ENCODE measurements at places on chromosomes 12 and 14.
A peak's percentile ranks its signal among the peaks of the same experiment; 100 is the strongest.

DNA sequence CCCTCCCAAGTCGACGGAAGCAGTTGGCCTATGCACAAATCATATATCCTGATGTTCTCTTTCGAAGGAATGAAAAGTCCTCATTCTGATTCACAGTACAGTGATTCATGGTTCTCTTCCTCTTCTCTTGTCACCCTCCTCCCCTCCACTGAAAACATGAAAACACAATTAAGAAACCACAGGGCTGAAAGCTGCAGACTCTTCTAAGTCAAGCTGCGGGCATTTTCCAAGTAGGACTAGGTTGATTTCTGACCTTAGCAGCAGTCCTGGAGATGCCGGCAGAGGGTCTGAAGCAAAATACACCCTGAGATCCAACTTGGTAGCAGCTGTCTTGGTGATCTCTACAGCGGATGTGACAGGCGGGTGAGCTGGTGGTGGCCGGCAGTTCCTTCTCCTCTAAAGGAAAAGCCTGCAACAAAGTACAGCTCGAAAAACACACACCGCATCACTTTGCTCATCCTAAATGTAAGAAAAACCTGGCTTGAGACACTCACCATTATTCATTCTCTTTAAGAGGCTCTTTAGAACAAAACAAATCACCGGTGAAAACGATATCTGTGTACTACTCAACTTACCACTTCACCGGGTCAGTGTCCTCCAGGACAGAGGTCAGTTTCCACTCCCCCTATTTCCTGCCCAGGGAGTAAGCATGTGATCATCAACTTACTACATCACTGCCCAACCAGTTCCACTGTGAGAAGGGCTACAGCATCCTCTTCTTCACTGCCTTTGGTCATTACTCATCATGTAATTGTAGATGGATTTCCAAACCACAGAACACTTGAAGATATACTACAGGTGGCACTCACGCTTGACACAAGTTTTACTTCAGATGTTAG lies 6.0 kb downstream of the TMCC3 start:
- DNase-seq: peak; percentile 55

DNA sequence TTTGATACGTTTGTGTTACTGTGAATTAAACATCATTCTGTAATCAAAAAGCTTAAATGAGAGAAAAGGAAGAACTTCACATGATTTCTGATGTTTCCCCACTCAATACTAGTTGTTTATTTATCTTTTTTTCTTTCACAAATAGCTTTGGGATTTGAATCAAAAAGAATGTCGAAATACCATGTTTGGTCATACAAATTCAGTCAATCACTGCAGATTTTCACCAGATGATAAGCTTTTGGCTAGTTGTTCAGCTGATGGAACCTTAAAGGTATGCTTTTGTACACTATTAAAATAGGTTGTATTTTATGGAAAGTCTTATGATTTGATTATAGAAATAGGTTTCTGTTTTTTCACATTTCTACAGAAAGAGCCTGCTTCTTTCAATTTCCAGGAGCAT lies 41.5 kb downstream of the APAF1 start:
- no peak for DNase-seq

DNA sequence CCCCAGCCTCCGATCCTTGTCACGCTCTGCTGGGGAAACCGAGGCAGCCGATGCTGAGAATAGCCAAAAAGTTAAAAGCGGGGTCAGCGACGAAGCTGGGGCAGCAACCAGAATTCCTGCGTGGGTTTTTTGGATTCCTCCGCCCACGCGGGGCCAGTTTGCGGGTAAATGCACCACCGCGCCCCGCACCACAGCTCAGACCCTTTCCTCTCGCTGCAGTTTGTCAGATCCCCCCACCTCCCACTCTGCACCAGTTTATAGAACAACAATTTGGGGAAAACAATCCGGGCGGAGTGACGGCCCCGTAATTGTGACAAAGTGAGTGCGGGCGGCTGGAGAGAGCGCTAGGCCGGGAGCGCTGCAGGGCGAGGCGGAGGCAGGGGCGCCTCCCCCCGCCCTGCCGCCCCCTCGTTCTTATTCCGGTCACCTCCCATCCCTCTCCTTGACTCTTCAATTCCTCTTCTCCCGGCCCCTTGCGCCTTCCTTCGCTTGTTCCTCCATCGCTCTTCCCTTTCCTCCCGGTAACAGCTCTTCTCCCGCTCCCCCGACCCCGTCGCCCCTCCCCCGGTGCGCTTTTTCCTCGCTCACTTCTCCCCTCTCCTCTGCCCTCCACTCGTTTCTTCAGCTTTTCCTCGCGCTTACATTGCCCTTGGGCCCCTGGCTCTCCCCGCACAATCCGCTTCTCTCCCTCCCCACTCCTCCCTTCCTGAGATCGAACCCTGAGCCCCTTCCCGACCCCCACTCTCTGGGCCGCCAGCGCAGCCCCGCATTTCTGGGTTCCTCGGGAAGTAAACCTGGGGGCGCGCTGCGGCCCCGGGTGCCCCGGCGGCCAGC lies 646 bp upstream of the DNAJC22 start:
- no peak for DNase-seq

DNA sequence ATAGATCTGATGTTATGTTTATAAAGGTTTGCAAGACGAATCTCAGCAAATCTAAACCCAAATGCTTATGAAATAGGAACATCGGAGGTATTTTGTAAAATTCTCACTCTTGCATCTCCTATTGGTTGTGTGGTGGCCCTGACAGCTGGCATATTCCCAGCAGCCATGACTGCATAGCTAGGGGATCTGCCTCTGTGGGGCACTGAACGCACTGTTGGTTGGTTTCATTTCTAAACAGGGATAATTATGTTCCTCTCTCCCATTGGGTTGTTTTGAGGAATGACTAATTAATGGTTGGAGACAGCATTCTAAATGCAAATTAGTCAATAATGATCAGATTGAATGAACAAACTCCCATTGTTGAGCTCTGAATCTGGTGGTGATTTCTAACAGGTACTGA lies 2.7 kb upstream of the BEST3 start:
- no peak for DNase-seq

DNA sequence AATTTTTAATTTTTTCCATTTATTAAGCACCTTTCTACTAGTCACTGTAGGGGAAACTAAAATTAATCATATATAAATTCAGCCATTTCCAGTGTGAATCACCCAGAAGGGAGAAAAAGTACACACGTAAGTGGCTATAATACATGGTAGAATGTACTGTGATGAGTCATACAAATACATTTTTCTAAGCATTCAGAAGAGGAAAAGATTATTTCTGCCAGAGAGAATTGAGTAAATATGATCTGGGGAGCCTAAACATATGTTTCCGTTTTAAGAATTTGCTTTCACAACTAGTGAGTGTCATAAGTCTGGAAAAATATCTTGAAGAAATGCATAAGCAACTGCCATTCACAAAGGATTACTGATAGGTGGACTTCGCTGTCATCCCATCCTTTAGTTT lies 102.8 kb downstream of the TGFB3 start:
- DNase-seq: no peak

DNA sequence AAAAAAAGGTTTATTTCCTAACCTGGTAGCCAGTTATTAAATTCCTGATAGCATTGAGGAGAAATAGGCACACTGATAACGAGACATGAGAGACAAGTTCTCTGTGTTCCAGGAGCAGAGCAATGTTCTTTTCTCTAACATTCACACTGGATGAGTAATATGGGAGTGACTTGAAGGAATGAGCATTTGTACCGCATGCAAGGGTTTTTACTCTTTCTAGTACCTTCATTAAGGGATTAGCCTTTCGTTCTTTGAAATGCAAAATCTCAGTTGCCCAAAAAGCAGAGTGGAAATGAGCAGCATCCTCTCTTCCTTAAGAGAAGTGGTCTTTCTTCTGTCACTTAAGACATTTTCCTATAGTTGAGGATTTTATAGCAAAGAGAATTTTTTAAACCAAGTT lies 54.7 kb downstream of the FGD4 start:
- DNase-seq: no peak

DNA sequence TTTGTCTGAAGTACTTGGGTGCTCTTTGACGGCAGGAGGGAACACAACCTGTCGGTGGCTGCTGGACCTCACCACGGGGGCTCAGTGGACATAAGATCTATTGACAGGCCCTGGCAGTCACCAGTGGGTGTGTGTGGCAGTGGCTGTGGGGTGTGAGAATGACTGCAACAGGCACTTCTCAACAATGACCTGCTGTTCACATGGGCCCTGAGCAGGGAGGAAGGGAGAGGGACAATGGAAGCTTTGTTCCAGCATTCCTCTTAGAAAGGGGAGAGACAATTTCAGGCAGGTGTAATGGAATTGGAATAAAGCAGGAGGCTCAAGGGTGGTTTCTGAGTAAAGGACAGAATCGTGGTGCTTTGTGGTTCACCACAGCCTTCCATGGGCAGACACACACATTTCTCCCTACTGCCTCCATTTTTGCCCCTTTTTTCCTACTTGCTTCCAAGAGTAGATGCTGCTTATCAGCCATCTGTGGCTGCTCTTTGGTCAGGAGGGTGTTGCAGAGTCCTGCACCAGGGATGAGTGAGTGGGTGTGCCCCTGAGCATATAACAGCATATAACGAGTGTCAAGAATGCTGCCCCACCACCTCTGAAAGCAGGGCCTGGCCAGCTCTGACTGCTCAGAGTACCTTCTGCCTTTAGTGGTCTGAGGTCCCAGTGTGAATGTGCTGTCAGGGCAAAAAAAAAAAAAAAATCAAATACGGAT lies 267.7 kb downstream of the RASSF9 start:
- DNase-seq: no peak

GRCh38 chr12:109793826-109794501 lies 39.2 kb downstream of the TRPV4 start:
- DNase-seq: no peak

DNA sequence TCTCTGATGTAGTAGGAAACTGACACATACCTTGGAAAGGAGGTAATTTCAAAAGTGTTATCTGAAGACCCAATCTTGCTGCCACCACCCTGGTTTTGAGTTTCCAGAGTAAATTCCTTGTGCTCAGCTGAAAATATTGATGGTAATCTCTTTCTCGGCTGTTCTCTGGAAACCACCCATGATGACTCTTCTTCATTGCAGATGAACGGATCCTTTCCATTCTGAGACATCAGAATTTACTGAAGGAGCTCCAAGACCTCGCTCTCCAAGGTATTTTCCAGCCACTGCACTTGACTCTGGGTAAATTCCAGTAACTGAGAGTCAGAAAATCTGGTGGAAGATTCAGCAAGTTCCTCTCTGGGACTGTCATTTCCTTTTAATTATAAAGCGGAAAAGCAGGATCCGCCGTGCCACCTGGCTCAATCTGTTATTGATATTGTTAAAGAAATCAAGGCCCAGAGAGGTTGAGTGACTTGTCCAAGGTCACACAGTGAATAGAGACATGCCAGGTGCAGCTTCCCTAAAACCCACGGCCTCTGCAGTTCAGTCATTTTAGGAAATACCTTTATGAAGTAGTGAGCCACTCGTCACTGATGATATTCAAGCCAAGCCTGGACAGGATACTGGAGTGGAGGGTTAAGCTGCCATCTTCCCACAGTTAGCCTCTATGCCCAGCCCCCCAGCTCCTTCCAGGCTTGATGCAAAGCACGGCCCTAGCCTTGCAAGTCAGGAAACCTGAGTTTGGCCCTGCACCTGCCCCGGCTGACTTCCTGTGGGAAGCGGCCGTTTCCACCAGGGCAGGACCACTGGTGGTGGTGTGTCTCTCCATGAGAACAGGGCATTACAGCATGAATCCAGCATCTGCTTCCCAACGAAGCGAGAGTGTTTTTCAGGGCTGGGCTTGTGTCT lies 4.7 kb downstream of the CHGA start:
- DNase-seq: no peak

DNA sequence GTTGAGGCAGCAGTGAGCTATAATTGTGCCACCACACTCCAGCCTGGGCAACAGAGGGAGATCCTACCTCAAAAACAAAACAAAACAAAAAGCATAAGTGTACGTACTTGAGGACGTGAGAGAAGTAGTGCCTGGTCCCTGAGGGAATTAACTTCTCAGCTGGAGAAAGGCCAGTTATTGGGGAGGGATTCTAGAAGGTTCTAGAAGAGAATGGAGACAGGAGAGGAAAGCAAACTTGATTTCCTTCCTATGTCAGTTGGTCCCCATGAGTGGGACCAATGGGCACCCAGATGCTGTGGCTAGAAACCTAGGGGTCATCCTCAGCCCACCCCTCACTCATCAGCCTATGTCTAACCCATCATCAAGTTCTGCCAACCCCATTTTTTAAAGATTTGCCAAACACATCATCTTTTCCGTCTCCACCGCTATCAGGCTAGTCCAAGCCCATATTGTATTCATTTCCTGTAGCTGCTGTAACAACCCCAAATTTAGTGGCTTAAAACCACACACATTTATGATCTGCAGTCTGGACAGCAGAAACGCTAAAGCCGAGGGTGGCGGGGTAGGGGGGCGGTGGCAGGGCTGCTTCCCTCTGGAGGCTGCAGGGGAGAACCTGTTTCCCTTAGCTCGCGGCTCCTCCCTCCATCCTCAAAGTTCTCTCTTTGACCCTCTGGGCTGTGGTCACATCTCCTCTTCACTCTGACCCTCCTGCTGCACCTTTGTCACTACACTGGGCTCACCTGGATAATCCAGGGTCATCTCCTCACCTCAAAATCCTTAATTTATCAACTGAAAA lies 7.2 kb upstream of the RBM19 start:
- no peak for DNase-seq

GRCh38 chr12:121184425-121184824 lies 25.5 kb upstream of the P2RX4 start:
- DNase-seq: no peak

GRCh38 chr12:108338915-108339657 lies at the start of gene CMKLR1:
Gene CMKLR1, minus strand, starts transcription at chr12:108339311. Its CDS starts 45,720 bp downstream, at chr12:108293591.
- no peak for DNase-seq

DNA sequence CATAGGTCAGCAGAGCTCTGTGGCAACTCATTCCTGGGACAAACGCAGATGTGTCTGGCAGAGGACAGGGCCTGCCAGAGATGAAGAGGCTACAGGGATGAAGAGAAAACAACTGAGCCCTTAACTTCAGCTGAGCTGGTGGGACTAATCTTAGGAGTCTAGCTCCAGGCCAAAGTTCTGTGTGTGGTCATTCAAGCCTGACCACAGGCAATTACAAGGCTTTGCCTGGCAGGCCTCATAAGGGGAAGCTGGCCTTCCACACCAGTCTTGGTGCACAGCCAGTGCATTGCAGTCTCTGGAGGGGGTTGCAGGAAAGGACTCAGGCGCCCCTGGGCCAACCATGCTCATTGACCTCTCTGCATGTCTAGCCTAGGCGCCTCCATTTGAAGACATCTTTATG lies 127.6 kb upstream of the DAAM1 start:
- DNase-seq: no peak

DNA sequence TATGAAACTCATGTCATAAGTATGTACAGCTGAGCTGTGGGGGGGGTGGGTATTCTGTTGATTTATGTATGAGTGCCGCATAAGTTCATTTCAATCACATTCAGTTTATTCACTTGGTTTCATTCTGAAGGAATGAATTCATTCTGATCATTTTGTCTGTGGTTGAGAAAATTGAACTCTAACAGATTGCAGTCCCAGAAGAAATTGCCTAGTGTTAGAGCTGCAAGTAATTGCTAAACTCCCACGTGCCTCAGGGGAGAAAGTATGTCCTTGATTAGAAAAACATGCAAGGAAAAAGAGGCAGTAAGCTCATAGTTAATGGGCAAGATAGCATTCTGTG lies 442.4 kb upstream of the MGAT4C start:
- DNase-seq: no peak

GRCh38 chr12:120856980-120857379 lies 47.2 kb downstream of the SPPL3 start:
- no peak for DNase-seq
